Endothelial cell of umbilical vein (primary cell): ENCODE measurements at places on chromosomes 4 and X. TPM values are rescaled to one million over a fixed set of nuclear protein-coding genes. Genes with fewer than 3 reads are reported as not detected.

The FGFBP1 gene
- total RNA-seq: not detected in 2 replicates

The TSPAN7 gene
- 4.2 and 5.2 TPM in 2 replicates for total RNA-seq

The ACE2 gene
- not detected in 2 replicates for total RNA-seq

The CLDN34 gene
- total RNA-seq: 0.35 and 0.46 TPM in 2 replicates

The CCSER1 gene
- 0.92 and 1.8 TPM in 2 replicates for total RNA-seq

The DKK2 gene
- total RNA-seq: 0.09 and 0.24 TPM in 2 replicates

The MTMR1 gene
- total RNA-seq: 20.3 and 20.7 TPM in 2 replicates

DNA sequence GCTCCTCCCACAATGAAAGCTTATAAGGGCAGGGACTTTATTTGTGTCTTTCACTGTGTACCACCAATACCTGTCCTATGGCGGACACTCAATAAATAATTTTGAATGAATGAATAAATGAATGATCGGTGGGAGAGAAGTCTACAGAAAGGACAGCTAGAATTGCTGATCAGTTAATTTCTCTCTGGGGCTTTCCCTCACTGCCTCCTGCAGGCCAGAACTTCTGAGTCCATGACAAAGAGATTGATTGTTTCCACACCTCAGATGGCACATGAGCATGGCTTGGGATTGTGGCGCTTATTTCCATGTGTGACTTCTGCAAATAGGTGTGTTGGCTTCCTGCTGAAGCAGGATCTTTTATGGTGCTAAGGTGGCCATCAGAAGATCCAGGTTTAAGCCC lies 6.3 kb downstream of the FAM47E start:
- no peak overlapping the region for H3K4me3 ChIP-seq
- no peak for DNase-seq
- H3K27ac ChIP-seq: no peak overlapping the region
- no peaks in the 10 kb centered on the region for H3K4me1 ChIP-seq
- peaks cover 37% of the 10 kb centered on the region for H3K27me3 ChIP-seq

DNA sequence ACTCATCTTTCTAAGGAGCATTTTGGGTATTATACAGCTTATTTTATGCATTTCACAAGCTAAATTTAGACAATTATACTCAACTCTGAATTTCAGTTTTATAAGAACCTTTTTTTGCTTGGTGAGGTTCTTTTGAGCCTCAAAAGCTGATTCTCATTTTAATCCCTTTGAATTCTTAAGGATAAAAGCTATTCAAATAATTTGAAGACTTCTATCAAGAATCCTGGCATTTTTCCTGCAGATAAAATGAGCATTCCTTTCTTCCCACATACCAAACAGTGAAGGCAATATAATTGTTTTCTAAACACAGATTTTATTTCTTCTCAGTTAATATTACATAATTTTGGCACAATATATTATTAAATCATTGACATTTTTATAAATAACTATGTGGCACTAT lies 118.4 kb upstream of the GPM6A start:
- H3K4me3 ChIP-seq: no peak overlapping the region
- H3K4me1 ChIP-seq: no peaks in the 10 kb centered on the region
- H3K36me3 ChIP-seq: no peaks in the 10 kb centered on the region
- no peak overlapping the region for H3K27ac ChIP-seq
- H3K27me3 ChIP-seq: no peaks in the 10 kb centered on the region
- DNase-seq: no peak

- H3K27me3 ChIP-seq: no peaks in the 10 kb centered on the region
- H3K27ac ChIP-seq: no peak overlapping the region
- peaks cover 2% of the 10 kb centered on the region for H3K36me3 ChIP-seq
- DNase-seq: no peak
- peaks cover 12% of the 10 kb centered on the region for H3K4me1 ChIP-seq
Measured at GRCh38 chrX:120457766-120458180, 11.3 kb downstream of the LAMP2 start.

- H3K27ac ChIP-seq: no peak within 1 kb of the TSS
- no peak within 1 kb of the TSS for H3K4me3 ChIP-seq
- no peaks in the 10 kb centered on the region for H3K36me3 ChIP-seq
- peaks cover 30% of the 10 kb centered on the region for H3K27me3 ChIP-seq
Measured at GRCh38 chrX:630612-631496, at the start of gene SHOX. TSS of gene SHOX (plus strand) at chrX:630791. CDS start at chrX:630898, 107 bp downstream.

DNA sequence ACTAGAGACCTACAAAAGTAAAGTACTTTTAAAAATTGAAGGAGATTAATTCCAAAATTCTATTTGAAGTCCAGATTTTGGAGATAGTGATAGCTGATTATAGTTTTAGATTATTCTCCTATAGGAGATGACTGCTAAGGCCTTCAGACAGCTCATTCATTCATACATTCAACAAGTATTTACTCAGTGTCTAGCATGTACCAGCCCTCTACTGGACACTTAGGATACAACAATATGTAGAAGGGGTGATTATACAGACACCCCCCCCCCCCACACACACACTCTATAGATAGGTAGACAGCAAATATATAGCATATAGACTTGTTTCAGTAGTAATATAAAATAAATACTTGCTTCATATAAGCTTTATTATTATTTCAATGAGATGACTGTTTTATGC lies 60.4 kb upstream of the TAF9B start:
- DNase-seq: peak; percentile 21
- H3K4me1 ChIP-seq: no peaks in the 10 kb centered on the region
- no peak overlapping the region for H3K27ac ChIP-seq
- H3K27me3 ChIP-seq: no peaks in the 10 kb centered on the region
- no peaks in the 10 kb centered on the region for H3K36me3 ChIP-seq
- no peak overlapping the region for H3K4me3 ChIP-seq

- DNase-seq: no peak
- H3K27ac ChIP-seq: no peak overlapping the region
- no peaks in the 10 kb centered on the region for H3K4me1 ChIP-seq
Measured at GRCh38 chr4:158484173-158484885, 37.4 kb upstream of the RXFP1 start.

DNA sequence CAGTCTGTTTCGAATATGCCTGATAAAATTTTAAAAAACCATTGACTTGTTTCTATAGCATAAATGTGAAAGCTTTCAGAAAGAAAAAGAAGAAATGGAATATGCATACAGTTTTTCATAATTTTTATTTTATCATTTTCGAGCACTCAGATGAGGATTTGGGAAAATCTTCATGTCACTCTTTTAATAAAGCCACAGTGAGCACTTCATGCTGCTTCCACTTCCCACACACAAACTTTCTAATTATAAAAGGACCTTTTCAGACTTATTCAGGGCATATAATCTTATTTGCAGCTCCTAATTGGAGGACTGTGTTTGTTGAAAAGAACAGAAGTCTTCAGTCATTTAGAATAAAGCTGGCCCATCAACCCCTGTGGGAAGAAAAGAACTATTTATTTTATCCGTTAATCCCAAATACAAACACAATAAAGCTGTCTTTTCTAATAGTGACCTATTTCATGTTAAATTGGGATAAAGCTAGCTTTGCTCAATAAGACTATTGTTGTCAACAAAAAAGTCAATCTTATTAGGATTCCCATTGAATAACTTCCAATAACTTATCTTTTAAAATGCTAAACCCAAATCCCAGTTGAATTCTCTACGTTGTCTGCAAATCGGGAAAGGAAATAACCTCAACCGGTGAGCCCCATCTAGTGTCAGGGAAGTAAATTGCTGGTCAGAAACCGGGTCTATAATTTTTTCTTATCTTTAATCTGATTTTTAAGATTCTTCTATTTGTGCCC lies 211.5 kb downstream of the PDGFRA start:
- peaks cover 7% of the 10 kb centered on the region for H3K27me3 ChIP-seq
- no peaks in the 10 kb centered on the region for H3K36me3 ChIP-seq
- peak; percentile 42 for DNase-seq
- H3K27ac ChIP-seq: no peak overlapping the region
- no peak overlapping the region for H3K4me3 ChIP-seq
- no peaks in the 10 kb centered on the region for H3K4me1 ChIP-seq

GRCh38 chr4:184074677-184075388 lies 142.8 kb downstream of the ENPP6 start:
- no peaks in the 10 kb centered on the region for H3K27me3 ChIP-seq
- no peaks in the 10 kb centered on the region for H3K36me3 ChIP-seq
- H3K27ac ChIP-seq: no peak overlapping the region
- no peak overlapping the region for H3K4me3 ChIP-seq

DNA sequence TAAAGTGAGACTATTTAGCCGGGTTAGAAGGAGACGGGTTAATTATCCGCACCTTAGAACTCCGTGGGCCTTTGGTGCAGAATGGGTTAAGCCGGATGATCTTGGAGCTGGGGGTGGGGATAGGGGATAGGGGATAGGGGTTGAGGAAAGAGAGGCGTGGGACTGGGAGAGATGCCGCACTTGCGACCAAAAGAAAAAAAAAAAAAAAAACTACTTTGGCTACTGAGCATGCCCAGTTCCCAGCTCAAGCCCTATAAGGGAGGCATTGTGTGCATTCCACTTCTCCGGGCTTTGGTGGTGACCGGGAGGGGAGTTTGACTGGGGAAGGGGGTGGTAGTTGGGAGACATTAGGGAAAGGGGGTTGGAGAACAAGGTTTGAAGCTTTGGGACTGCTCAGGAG lies at the start of gene SLITRK4:
TSS of gene SLITRK4 (minus strand) at position 187 of the 400 bp plus-strand sequence. CDS start 4,993 bp downstream, outside the sequence.
- no peak for DNase-seq
- H3K27ac ChIP-seq: no peak within 1 kb of the TSS
- no peaks in the 10 kb centered on the region for H3K4me1 ChIP-seq
- H3K27me3 ChIP-seq: no peaks in the 10 kb centered on the region
- H3K36me3 ChIP-seq: no peaks in the 10 kb centered on the region

DNA sequence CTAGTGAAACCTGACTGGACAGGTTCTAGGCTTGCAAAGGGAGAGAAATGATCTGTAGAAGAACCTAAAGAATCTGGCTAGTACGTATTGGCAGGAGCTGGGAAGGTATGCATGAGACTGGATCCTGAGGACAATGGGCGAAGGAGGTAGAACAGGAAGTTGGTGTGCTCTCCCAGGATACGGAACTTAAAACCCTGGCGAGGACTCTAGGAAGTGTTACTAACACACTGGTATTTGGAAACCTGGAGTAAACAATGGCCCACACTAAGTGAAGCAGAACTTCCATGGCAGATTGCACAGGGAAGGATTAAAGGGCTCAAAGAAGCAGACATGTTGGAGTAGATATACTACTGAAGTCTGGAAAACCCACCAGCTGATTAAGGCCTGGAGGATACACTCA lies 9.1 kb downstream of the SYN1 start:
- no peak for DNase-seq
- H3K27ac ChIP-seq: no peak overlapping the region
- H3K36me3 ChIP-seq: no peaks in the 10 kb centered on the region
- H3K27me3 ChIP-seq: no peaks in the 10 kb centered on the region
- no peaks in the 10 kb centered on the region for H3K4me1 ChIP-seq

DNA sequence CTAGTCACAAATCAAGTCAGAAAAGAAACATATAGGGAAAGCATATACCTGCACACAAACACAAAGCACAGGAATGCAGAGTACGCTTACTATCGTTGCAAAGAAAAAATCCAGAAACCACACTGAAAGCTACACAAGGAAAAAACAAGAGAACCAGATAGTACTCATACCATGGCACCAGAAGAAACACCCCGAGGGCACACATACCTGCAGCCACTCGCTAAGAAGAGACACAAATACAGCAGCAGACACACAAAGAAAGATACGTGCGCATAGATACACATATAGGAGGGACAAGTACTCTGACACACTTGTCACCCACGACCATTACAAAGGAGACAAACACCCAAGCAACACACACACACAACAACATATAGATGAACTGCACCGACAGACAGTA lies 1.4 kb upstream of the SLC38A5 start:
- H3K27ac ChIP-seq: no peak overlapping the region
- no peak overlapping the region for H3K4me3 ChIP-seq
- H3K36me3 ChIP-seq: no peaks in the 10 kb centered on the region
- H3K4me1 ChIP-seq: peaks cover 2% of the 10 kb centered on the region

DNA sequence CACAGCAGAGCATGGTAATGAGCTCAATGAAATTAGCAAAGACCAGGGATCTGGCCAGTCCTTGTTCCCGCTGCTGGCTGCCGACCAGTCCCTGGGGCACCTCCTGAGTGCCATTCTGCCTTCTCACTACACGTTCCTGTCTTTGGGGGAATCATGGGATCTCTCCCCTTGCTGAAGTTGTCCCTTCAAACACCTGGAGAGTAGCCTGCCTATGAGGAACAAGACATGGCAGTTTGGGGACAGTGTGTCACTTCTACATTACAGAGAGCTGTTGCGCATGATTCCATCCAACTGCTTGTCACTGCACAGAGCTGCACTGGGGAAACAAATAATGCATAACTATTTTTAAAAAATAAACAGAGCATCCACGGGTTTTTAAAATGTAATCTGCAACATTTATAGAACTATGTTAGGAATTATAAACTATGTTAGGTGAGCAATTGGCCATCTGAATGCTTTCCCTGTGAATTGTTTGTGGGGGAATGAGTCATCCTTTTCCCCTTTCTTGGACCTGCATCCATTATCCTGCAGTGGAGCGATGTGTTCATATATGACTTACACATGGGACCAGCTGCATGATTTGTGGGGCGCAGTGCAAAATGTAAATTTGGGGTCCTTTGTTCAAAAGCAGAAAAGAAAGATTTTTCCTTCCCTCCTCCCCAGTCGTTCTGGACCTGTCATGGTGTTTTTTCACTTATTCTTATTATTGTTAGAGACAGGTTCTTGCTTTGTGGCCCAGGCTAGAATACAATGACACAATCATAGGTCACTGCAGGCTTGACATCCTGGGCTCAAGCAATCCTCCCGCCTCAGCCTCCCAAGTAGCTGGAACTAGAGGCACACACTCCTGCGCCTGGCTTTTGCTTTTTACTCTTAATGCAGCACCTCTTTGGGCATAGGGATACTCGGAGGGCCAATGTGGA lies 115.0 kb upstream of the TBL1X start:
- H3K4me1 ChIP-seq: no peaks in the 10 kb centered on the region
- no peak overlapping the region for H3K27ac ChIP-seq
- no peak overlapping the region for H3K4me3 ChIP-seq
- H3K36me3 ChIP-seq: no peaks in the 10 kb centered on the region
- no peaks in the 10 kb centered on the region for H3K27me3 ChIP-seq

GRCh38 chr4:130210864-130211263 lies 1114.9 kb downstream of the C4orf33 start:
- peak; percentile 56 for DNase-seq
- H3K27me3 ChIP-seq: no peaks in the 10 kb centered on the region
- no peak overlapping the region for H3K4me3 ChIP-seq
- H3K36me3 ChIP-seq: no peaks in the 10 kb centered on the region

GRCh38 chrX:40299641-40300046 lies 201.9 kb upstream of the BCOR start:
- H3K27ac ChIP-seq: no peak overlapping the region
- H3K36me3 ChIP-seq: no peaks in the 10 kb centered on the region
- DNase-seq: no peak
- no peaks in the 10 kb centered on the region for H3K27me3 ChIP-seq

DNA sequence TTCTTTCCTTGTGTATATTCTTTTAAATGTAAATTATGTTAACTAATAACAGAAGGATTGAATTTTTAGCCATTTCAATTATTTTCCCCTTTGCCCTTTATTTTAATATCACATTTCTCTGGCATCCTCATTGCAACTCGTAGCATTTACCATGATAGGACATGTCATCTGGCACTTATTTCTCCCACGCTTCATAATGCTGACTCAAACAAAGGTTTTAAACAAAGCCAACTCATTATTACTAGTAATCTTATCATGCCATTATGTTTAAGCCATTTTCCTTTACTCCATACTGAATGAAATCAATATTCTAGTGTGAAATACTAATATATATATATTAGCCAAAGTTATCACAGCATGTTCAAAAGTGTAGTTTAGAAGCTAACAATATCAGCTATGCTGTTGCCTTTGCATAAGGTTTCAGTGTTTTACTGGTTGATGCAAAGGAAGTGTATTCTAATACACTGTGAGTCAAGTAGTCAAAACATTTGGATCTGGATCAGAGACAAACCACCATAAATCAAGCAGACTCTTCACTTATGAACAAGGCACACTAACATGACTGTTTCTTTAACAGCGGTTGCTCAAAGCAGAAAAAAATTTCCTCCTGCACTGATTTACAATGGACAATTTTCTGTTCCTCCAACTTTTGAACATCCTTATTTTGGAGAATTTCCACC lies 281.6 kb downstream of the SLC7A11 start:
- no peaks in the 10 kb centered on the region for H3K36me3 ChIP-seq
- DNase-seq: no peak
- H3K4me3 ChIP-seq: no peak overlapping the region
- H3K27ac ChIP-seq: no peak overlapping the region
- H3K4me1 ChIP-seq: no peaks in the 10 kb centered on the region
